ENCODE measurements at places on chromosomes 5 and 9.

DNA sequence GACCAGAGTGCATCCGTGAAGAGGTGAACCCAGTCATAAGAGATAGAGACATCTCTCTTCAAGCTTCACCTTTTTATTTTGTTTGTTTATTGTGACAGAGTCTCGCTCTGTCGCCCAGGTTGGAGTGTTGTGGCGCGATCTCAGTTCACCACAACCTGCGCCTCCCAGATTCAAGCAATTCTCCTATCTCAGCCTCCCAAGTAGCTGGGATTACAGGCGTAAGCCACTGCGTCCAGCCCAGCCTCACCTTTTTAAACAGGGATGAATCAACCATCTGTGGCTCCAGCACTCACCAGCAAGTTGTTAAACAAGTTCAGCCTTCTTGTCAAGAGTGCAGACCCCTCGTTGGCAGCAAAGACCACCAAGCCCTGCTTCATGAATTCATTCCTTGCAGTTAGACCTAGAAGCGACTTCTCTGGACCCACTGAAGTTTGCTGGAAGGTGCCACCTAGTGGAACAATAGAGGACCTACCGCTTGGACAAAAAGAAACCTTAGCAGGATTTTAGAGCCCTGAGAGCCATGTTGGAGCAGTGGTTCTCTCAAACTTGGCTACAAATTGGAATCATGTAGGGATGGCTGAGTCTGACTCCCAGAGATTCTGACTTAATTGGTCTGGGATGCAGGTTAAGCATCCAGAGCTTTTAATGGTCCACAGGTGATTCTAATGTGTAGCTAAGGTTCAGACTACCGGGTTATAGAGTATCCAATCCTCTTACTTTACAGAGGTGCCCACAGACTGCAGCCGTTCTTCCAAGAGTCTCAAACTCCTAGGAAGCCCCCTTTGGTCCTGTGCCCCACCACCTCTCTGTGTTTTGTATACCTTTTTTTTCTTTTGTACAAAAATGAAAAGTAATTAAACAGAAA is 10.5 kb upstream of the GALNT10 start:
- no peak for DNase-seq

GRCh38 chr5:161034451-161034850 is 182.4 kb upstream of the ATP10B start:
- DNase-seq = no peak

- no peak for DNase-seq
Measured at GRCh38 chr5:80937584-80938356, 22.4 kb upstream of the RASGRF2 start.

GRCh38 chr5:160484678-160485077 is 63.0 kb downstream of the PTTG1 start:
- no peak for DNase-seq

DNA sequence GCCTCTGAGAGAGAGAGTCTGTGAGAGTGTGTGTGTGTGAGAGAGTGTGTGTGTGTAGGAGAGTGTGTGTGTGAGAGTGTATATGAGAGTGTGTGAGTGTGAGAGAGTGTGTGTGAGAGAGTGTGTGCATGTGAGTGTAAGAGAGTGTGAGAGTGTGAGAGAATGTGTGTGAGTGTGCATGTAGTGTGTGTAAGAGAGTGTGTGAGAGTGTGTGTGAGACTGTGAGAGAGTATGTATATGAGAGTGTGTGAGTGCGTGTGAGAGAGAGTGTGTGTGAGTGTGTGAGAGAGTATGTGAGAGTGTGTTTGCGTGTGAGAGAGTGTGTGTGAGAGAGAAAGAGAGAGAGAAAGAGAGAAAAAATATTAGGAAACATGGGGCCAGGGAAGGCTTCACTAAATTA is 588.3 kb upstream of the SGCD start:
- no peak for DNase-seq

DNA sequence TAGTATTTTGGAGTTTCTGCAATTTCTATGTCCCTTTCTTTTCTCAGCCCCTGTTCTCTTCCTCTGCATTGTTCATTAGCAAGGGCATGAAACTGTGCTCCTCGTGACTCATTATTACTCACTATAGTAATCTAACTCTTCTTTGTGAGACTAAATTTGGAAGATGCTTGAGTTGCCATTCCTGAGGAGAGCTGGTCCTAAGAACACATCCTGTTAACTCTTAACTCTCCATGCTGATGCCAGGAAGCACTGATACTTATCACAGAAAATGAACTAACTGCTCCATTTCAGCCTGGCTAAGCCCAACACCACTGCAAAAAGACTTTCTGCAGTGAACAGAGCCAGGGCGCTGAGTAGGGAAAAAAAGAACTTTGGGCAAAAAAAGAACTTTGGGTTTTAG is 10.6 kb upstream of the CSNK1A1 start:
- no peak for DNase-seq

- DNase-seq = no peak
Measured at GRCh38 chr9:131645078-131645776, 94.6 kb downstream of the RAPGEF1 start.

DNA sequence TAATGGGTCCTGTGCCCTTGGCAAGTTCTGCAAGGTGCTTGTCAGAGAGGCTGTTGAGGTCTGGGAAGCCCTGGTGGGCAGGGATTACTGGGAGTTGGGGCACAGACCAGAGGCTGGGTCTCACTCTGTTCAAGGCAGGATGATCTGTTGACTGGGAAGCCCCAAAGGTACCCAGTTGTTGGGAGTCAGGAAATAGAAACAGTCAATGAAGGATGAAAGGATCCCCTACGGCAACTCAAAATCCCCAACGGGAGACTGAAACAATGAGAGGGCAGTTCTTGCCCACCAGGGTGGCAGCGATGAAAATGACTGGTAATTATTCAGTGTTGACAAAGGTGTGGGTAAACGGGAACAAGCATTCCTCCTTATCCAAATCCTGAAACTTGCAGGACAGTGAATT is 31.2 kb downstream of the BNIP1 start:
- no peak for DNase-seq

DNA sequence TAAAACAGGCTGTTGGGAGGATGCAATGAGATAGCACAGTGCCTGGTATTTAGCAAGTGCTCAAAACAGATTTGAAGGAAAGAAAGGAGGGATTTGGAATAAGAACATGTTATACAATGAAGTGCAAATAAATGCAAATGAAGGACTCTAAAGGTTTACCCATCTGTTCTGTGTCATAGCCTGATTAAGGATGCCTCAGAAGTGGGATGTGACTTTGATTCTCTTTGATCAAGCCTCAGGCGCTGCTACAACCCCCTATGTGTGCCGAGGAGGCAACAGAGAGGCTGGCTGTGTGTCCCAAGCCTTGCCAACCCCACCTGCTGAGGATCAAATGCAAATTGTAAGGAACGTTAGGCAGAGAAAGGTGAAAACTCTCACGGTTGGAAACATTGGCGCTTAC is 27.2 kb downstream of the GGTA1 start:
- DNase-seq = no peak

All from activated T-cell treated with anti-CD3 and anti-CD28 coated beads for 1 hour (primary cell).